Right kidney (tissue), 9 donors: ENCODE measurements at places on chromosomes 6 and 20.

DNA sequence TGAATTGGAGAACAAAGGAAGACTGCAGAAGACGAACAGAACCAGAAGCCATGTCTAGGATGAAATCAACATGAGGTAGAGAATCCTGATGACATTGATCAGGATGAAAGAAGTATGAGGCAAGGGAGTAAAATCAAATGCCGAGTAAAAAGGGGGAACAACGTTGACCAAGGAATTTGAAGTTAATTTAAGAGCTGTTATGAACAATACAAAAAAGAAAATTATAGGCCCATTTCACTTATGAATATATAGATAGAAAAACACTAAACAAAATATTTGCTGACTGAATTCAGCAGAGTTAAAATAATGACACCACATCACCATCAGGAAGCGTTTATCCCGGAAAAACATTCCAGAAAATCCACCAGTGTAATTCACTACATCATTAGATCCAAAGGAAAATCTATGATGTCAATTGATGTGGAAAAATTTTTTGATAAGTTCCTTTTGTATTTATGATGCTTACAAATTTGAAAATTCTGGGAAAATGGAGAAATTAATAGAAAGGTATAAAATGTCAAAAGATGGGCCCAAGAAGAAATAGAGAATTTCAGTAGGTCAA is 8.1 kb upstream of the CCN5 start:
- no peak for DNase-seq

GRCh38 chr20:25271486-25272222 is 23.8 kb downstream of the PYGB start:
- no peak for DNase-seq

- no peak for DNase-seq
Measured at GRCh38 chr6:43734294-43734665, 35.7 kb upstream of the VEGFA start.

GRCh38 chr20:16526433-16527380 is 46.5 kb downstream of the KIF16B start:
- DNase-seq = no peak

- DNase-seq = no peak
Measured at GRCh38 chr6:118665011-118665410, 13.6 kb upstream of the CEP85L start.

DNA sequence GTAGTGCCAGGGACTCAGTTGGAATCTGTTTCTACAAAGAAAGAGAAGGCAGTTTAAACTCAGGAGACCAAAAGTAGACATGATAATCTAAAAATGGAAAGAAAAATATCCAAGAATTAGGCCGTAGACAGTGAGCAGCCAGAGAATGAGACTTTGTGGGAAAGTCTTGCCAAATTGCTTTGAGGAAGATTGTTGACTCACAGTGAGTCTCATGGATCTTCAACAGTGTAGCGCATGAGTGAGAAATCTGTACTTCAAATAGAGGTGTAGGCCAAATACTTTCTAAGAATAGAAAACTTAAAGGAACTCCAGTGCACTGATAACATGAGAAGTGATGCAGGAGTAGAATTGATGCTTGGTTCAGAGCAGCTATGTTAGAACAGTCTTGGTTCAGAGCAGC is 284.5 kb downstream of the HTR1B start:
- DNase-seq = no peak
